Stimulated activated memory B cell treated with anti-CD40 and anti-IgM and Interleukin-4, amounts not matched to agents 10 μg/mL and 1 μg/mL and 100 μg/mL, for 72 hours (primary cell): ENCODE measurements at places on chromosomes 5 and 9.
A peak's percentile ranks its signal among the peaks of the same experiment; 100 is the strongest.

- ATAC-seq: peak; percentile 66
Observed at GRCh38 chr5:132100672-132101261, 27.2 kb downstream of the CSF2 start.

GRCh38 chr5:36624277-36624676 is 17.9 kb downstream of the SLC1A3 start:
- no peak for ATAC-seq

- no peak for ATAC-seq
Observed at GRCh38 chr9:21331676-21332402, 3.4 kb downstream of the KLHL9 start.

- no peak for ATAC-seq
Observed at GRCh38 chr5:174503461-174504265, 220.7 kb upstream of the MSX2 start.

DNA sequence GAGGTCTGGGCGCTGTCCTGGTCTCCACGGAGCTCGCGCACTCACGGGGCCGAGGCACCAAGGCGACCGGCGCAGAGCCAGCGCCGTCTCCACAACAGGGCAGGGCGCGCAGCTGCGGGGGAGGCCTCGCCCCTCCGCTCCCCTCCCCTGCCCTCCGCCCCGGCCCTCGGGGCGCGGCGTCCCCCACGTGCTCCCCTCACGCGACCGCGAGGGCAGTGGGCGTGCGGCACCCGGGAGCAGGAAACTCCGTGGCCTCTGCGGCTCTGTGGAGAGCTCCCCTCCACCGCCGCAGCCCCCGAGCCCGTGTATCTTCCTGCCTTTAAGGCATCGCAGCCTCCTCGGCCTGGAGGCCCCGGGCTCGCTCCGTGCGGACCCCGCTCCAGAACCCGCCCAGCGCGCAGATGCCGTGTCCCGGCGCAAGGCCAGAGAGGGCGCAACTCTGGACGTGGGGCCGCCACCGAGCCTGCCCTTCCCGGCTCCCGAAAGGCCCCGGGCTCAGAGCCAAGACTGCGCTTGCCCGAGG is 708 bp upstream of the TUBB4B start:
- peak; percentile 61 for ATAC-seq

- no peak for ATAC-seq
Observed at GRCh38 chr5:132177691-132178149, 49.9 kb downstream of the P4HA2 start.

GRCh38 chr5:143316844-143317631 is 86.4 kb downstream of the NR3C1 start:
- no peak for ATAC-seq

DNA sequence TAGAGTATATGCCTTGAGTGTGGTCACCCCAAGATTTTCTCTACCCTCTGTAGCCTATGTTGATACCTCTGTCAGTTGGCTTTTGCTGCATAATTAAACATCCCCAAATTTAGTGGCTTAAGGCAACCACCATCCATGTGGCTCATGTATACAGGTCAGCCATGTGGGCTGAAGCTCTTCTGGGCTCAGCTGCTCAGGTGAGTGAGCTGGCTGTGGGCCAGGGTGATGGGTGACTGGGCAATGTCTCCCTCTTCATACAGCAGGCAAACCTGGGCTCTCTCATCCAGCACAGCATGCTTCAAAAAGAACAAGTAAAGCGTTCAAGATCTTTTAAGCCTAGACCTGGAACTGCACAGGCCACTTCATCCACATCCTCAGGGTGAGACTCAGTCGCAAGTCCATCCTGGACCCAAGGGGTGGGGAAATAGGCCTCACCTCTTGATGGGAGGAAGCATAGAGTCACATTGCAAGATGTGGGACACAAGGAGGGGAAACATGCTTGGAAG is 188.2 kb upstream of the TAS2R1 start:
- ATAC-seq: no peak

- no peak for ATAC-seq
Observed at GRCh38 chr5:178293400-178293799, 60.8 kb upstream of the PHYKPL start.

DNA sequence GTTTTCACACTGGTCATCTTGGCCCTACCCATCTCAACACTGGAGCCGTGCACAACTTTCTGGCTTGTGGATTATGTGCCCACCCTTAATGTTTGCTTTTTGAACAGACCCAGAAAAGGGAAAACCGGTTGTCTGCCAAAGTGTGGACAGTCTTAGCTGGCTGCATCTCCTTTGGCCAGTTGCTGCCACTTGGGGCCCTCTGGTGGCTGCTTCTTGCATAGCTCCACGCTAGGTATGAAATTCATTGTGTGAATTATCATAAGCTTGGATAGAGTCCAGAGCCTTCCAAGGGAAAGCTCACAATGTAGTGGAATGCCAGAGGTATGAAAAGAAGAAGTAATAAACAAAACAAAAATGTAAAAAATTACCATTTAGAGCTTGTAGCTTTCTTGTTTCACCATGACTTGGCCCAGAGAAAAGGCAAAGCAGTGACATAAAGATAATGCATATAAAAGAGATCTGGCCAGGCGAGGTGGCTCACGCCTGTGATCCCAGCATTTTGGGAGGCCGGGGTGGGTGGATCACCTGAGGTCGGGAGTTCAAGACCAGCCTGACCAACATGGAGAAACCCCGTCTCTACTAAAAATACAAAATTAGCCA is 12.5 kb upstream of the SLC36A3 start:
- ATAC-seq: peak; percentile 76

- ATAC-seq: no peak
Observed at GRCh38 chr9:117839862-117840261, 135.7 kb downstream of the TLR4 start.

- ATAC-seq: no peak
Observed at GRCh38 chr9:136835932-136836904, 6.1 kb upstream of the AJM1 start.

- no peak for ATAC-seq
Observed at GRCh38 chr5:174303437-174304045, 258.0 kb downstream of the NSG2 start.

- no peak for ATAC-seq
Observed at GRCh38 chr9:137112564-137113384, 1.8 kb downstream of the DPP7 start.

GRCh38 chr9:23823986-23824829 is 1.8 kb downstream of the ELAVL2 start:
- no peak for ATAC-seq

- no peak for ATAC-seq
Observed at GRCh38 chr5:101102506-101102905, 199.4 kb upstream of the ST8SIA4 start.

DNA sequence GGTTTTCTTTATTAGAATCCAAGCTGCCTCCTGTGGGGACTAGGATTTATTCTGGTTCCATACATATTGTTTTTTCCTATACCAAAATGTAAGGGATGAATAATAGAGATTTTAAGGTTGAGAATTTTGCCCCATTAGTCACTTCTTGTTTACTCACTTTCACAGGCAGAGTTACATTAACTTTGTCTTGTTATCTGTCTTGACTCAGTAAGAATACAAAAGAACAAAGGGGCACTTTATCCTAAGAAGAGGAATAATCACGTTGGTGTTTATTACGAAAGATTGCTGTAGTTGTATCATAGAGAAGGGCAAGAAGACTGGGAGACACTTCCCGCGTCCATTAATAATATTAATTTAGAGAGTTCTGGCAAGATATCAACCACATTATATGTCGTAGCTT is 599.7 kb upstream of the FTMT start:
- ATAC-seq: no peak

- ATAC-seq: no peak
Observed at GRCh38 chr5:181028032-181028819, 11.8 kb upstream of the BTNL9 start.

- no peak for ATAC-seq
Observed at GRCh38 chr5:66551945-66552344, 44.2 kb upstream of the MAST4 start.

DNA sequence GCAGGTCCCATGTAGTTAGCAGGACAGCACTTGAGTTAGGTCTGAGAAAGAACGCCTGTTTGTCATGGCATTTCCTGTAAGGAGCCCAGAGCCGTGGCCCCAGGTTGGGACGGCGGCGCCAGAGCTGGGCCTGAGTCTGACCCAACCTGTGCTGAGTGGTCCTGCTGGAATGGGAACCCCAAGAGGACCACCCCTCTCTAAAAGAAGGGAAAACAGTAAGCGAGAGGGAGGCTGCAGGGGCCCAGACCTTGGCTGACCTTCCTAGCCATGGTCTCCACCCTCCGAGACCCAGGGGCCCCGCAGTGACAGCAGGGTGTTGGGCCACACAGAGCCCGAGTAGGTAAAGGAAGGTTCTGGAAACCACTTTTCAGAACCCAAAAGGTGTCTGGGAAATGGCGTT is 1.8 kb upstream of the LRRC14B start:
- ATAC-seq: no peak

GRCh38 chr5:160020266-160020770 is 11.4 kb downstream of the TTC1 start:
- no peak for ATAC-seq

- no peak for ATAC-seq
Observed at GRCh38 chr5:27491047-27491446, 452.7 kb upstream of the CDH9 start.

- no peak for ATAC-seq
Observed at GRCh38 chr5:173907686-173908371, 19.7 kb downstream of the CPEB4 start.

DNA sequence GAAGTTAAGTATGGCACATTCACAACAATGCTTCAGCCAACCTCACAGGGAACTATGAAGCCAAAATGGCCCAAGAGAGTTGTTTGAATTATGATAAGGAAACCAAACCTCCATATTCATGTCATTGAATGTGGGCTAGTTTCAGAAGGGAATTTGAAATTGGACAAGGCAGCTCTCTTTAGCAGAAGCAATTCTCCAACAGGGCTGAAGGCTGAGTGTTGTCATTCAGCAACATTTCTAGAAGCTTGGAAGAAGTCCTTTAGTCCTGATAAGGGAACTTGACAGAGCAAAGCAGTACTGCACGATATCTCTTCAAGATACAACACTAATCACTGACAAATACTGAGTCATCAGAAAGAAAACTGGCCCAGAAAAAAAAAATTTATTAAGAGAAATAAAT is 115.4 kb downstream of the SLC25A46 start:
- no peak for ATAC-seq

GRCh38 chr9:89608641-89609335 is 4.0 kb downstream of the GADD45G start:
- ATAC-seq: no peak

DNA sequence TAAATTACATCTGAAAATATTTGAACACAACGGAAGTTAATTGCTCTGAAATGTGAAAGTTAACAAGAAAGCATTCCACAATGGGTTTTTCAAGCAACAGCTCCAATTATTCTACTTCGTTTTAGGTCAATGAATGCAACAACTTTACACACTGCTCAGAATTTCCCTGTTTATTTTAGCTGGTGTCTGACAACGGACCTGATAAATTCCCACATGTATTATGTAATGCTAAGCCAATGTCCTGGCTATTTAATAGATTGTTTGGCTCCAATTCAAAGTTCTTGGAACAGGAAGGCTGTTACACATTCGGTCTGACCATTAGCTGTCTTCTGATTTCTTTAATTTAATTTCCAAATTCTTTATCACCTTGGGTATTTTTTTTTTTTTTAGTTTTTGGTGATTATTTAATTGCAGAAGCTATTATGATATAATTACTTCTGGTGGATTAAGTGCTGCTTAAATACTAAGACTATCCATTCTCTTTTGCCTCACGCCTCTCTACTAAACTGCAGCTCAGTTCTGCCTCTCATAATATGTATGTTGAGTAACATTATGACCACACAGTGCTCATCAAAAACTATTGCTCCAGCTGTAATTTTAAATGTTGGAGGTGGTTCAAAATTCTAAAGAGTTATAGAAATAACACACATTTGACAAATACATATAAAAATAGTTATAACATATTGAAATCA is 57.9 kb downstream of the MEF2C start:
- no peak for ATAC-seq

DNA sequence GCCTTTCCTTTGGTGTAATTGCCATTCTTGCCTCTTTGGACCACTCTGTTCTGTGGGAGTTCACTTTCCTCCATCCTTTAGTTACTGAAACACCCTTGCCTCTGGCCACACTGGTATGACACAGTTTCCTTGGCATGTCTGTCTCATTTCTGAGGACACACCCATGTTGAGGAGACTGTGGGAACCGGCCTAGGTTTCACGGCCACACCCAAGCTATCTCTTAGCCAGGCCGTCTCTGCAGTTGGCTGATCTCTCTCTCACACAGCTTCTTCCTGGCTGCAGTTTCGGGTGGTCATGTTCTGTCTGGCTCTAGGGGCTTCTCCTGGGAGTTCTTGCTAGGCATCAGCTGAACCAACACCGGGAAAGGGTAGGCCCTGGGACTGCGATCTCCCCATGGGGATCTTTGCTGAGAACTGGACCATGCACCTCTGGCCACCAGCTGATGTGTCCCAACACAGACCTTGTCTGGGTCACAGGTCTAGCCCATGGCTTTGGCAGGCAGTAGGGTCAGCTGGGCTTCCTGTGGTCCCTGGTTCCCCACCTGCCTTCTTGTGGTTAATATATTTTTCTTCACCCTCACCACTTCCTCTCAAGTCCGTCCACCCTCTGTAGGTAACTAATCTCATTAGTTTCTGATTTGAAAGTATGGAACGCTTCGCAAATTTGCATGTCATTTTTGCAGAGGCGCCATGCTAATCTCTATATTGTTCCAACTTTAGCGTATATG is 24.9 kb downstream of the ARHGEF37 start:
- peak; percentile 92 for ATAC-seq

DNA sequence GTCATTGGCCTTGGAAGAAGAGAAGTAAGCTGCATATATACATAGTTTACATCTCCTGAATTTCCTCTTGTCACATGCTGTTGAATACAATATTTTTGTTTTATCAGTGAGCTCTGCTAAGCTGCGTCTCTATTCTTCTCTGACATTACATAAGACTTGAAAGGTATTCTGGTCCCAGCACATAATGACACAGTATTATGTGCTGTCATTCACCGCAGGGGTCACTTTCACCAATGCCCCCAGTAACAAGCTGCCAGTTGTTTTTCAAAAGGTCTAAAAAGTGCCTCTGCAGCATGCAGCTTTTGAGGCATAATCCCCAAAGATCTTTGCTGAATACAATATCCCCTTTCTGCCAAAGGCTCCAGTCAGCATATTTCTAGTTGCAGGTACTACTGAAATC is 349.0 kb upstream of the FAM174A start:
- no peak for ATAC-seq

DNA sequence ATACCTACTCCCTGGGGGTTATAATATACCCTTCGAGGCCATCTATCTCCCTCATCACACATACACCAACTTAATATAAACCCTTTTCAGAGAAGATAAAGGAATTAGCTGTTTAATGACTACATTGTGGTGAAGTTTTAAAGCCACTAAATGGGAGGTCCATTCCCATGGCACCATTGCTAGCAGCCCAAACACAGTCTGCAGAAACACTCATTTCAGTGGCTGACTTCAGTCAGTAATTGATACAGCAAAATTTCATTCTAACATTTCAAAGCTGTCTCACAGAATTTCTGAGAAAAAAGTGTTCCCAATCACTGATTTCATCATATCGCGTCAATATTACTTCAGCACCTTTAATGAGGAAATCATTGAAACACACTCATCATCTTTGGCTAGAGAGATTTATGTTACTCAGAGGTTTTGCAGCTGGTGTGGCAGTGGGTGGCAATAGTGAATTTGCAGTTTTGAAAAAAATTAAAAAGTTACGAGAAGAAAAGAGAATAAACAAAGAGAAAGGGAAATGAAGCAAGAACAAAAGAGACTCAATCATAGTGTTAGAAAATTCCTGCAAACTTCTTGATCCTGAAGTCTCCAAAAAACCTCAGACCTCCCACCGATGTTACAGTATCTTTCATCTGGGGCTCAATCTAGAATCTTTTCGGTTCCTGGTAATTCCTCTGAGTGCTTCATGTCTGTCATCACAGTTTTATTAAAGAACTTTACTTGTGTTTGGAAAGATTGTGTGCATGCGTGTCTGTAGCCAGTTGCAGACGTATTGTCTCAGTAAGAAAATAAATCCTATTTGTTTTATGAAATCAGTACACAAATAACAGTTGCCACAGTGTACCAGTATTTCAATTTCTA is 105.0 kb downstream of the ERCC6L2 start:
- ATAC-seq: no peak
